ENCODE measurements at places on chromosomes 5 and 9. TPM values are rescaled to one million over a fixed set of nuclear protein-coding genes. Genes with fewer than 3 reads are reported as not detected.
A peak's percentile ranks its signal among the peaks of the same experiment; 100 is the strongest.

GRCh38 chr5:157247267-157247666 lies 18.7 kb upstream of the CYFIP2 start:
- DNase-seq: no peak

Gene GRXCR2
- total RNA-seq: not detected

GRCh38 chr9:110371411-110372007 lies 33.8 kb upstream of the TXNDC8 start:
- DNase-seq: no peak

- DNase-seq: no peak
These were observed 296.6 kb upstream of the PCSK5 start for GRCh38 chr9:75593920-75594319.

DNA sequence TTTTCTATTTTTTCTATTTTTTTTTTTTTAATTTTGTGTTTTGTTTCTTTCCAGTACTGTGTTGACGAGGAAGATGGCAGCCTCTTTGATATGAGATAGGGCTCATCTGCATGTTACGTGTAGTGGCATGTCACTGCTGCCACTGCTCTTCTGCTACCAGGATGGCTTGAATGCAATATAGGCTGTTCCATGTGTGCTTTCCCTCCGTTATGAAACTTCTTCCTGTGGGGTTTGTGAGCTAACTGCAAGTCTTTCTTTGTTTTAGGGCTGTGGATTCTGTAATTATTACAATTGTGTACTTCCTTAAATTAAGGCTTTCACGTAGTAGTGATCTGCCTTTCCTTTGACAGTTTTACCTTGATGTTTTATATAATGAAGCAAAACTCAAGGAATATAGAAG lies 184.6 kb downstream of the KDM4C start:
- no peak for DNase-seq

DNA sequence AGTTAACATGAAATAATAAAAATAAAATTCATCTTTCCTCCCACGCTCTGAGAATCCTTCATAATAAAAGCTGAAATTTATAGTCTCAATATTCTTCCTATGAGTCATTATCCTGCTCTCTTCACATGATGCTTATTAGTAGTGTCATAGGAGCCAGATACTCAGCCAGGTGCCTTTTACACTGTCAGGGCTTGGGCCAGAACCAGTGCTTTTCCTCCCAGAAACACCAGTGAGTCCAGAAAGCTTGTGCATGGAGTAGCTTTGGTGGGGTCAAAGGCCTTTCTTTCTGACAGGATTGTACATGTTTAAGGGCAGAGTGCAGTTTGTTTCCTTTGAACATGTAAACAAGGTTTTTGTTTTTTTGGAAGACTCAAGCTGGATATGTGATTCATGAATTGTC lies 6.8 kb downstream of the LSM11 start:
- DNase-seq: no peak

DNA sequence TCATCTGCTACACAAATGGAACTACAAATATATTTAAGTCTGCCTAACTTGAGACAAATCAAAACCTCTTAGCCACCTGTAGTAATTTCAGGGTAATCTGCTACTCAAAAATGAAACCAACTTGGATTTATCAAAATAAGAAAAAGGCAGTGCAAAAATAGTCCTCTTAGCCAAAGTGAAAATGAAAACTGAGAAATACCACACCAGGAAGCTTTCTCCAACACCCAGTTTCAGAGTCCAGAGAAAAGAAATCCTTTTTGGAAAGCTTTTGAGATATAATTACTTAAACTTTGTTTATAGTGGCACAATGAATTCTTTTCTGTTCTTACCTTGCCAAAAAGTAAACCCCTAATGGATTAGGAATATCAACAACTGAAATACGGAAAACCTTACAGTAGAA lies 990.4 kb downstream of the EFNA5 start:
- no peak for DNase-seq

- no peak for DNase-seq
These were observed 14.4 kb downstream of the SLC12A7 start for GRCh38 chr5:1097381-1097987.

DNA sequence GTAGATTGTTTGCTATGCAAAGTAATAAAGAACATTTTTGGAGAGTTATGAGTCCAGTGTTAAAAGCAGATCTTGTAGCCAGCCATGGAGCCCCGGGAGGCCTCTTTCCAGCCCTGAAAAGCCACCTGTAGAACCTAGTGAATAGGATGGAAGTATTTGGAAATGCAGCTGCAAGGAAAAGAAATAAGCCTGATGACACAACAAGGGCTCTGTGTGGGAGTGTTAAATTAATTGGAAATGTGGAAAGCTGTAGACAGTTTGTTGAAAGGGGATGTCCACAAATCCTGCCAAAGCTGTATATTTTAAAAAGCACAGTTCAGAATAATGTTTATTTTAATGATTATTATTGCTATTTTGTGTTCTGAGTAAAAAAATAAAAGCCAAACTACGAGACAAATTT lies 152.5 kb upstream of the GHR start:
- no peak for DNase-seq

Gene HBEGF
- total RNA-seq: 4.0 TPM

Gene IL5
- total RNA-seq: not detected

DNA sequence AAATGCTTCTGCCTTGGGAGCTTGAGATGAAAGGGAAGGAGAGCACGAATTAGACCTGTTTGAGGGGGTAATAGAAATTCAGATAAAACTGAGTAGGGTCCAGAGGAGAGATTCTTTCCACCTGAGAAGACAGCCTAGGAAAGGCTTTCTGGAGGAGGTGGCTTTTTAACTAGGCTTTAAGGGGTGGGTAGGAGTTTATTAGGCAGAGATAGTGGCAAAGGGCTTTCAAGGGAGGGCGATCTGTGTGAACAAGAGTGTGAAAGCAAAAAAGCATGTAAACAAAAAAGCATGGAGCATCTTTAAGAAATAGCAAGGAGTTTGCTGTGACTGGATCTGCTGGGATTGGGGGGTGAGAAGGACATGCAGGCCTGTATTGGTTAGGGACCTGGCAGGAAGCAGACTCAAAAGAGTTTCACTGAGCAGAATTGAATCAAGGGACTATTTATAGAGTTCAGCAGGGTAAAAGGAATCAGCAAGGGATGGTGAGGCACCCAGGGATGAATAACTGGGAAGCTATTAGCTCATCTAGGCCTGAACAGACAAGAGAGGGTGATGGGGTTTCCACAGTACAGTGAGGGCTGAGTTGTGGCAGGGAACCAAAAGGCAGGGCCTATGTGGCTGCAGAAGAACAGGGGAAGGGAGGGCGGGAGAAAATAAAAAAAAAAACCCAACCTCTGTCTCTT lies 18.8 kb downstream of the SLC1A1 start:
- no peak for DNase-seq

Gene CSF2
- total RNA-seq: not detected

Gene NDOR1
- 40.3 TPM for total RNA-seq

Gene SAP30L
- total RNA-seq: 32.0 TPM

Gene POLR3G
- 63.6 TPM for total RNA-seq

Gene ACTL7B
- total RNA-seq: not detected

DNA sequence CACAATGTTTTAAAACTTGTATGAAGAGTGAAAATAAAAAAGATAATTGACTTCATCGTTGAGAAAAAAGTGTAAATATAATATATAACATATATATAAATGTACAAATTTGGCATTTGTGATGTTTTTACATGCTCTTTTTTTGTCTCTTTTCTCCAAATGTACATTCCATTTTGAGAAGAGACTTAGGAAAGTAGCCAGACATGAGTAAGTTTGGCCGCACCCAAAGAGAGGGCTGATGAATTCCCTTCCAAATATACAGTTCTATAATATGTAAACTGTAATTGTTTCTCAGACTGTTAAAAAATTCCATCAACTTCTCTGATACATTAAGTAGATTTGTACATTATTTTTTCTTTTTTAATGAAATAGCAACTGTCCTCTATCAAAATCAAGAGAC lies 193.2 kb upstream of the MAP3K1 start:
- DNase-seq: no peak

- DNase-seq: no peak
These were observed 745.6 kb upstream of the ZNF608 start for GRCh38 chr5:125491986-125492492.

- DNase-seq: peak; percentile 69
These were observed 36.8 kb downstream of the C9orf50 start for GRCh38 chr9:129584136-129584535.

Measured in WTC11 (cell line).